Psoas muscle (tissue), 8 donors: ENCODE measurements at places on chromosomes 2 and 18. TPM values are rescaled to one million over a fixed set of nuclear protein-coding genes. Genes with fewer than 3 reads are reported as not detected.

DNA sequence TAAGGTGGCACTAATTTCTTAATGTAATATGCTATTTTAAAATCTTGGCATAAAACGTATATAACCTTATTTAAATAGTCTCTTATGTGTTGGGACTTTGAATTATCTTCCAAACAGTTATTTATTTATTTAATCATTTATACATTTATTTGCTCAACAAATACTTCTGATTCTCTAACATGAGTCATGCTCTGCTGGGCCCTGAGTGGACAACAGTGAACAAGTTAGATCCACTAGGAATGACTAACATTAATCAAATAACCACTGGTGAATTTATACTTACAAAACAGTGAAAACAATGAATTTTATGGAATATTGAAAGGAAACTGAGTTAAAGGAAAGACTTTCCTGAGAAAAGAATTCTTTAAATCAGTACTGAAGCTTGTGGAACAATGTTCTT lies 1257.2 kb upstream of the CHAC2 start:
- no peak for DNase-seq

DNA sequence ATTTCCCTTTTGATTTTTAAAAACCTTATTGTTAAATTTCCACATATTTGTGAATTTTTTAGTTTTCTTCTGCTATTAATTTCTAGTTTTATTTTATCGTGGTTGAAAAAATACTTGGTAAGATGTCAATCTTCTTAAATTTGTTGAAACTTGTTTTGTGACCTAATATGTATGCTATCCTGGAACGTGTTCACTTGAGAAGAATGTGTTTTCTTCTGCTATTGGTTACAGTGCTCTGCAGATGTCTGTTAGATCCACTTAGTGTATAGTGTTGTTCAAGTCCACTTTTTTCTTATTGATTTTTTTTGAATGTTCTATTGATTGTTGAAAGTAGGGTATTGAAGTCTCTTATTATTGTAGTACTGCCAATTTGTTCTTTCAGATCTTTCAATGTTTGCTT lies 116.5 kb upstream of the NETO1 start:
- DNase-seq = no peak

CD8B gene
- 0.43 TPM for total RNA-seq

GRCh38 chr2:219983836-219984235 lies 356.4 kb downstream of the SLC4A3 start:
- DNase-seq = no peak

DNA sequence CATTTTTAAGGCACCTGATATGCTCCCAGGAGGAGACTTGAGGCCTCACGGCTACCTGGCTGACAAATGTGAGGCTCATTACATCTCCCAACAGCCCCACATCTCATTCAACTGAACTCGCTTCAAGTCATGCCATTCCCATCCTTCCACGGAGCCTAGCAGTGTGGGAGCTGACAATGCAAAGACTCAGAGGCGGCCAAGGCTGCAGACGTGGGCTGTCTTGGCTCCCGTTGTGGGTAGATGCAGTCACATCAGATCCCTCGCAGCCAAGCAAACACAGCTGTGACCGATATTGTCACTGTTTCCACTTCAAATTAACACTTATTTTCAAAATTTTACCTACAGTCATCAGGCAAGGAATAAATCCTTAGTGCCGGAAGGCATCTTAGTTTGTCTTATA lies 64.0 kb upstream of the TRIB2 start:
- DNase-seq = no peak
